ENCODE measurements at places on chromosomes 3 and 15.

GRCh38 chr15:82108489-82109078 lies 62.8 kb upstream of the MEX3B start:
- DNase-seq: peak; percentile 24

- DNase-seq: no peak
Observed at GRCh38 chr15:39596358-39597051, 15.6 kb downstream of the THBS1 start.

- no peak for DNase-seq
Observed at GRCh38 chr3:46544771-46545503, 21.2 kb downstream of the LRRC2 start.

GRCh38 chr3:64321747-64322146 lies 96.5 kb upstream of the PRICKLE2 start:
- no peak for DNase-seq

- DNase-seq: peak; percentile 99
Observed at GRCh38 chr15:97960364-97961066, at the start of gene ARRDC4. Gene ARRDC4 (plus strand): TSS chr15:97960703. CDS start chr15:97960862, 159 bp downstream.

DNA sequence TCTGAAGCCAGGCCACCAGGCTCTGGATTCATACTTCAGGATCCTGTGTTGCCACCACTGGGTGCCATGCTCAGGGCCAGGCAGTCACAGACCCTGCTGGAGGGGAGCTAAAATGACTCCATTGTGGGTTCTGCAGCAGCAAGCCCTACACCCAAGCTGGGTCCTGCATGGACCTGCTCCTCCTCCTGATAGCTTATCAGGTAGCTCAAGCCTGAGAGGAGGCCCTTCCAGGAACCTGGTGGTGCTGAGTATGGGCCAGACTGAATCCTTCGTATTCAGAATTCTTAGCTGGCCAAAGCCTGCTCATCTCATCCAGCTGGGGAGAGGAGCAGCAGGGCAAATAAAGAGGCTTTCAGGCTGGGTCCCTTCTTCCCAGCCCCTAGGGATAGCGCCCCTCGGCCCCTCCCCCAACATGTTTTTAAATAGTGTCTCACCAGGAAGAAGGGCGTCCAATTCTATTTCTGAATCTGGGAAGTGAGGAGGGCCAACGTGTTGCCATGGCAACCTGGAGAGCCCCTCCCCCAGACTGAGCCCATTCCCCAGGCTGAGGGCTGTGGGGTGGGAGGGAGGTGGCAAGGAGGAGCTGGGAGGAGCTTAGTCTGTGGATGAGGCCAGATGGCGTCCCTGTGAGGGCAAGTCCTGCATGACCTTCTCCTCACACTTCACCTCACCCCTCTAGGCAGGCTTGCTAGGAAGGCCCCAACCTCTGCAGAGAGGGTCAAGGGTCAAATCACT lies 11.0 kb upstream of the CAMKV start:
- DNase-seq: no peak

DNA sequence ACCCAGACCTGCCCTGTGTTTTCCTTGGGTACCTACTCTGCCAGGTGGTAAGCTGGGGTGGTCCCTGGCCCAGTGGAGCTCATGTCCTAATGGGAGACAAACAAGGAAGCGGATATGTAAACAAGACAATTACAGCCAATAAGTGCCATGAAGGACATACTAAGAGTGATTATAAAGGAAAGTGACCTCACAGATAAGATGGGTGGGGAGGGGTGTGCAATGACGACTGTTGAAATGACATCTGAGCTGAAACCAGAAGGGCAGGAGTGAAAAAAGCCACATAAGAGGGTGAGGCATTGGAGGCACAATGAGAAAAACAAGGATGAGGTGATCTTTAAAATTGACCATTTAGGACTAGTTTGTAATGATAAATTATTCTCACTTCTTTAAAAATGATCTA lies 336.2 kb upstream of the IL12A start:
- no peak for DNase-seq

DNA sequence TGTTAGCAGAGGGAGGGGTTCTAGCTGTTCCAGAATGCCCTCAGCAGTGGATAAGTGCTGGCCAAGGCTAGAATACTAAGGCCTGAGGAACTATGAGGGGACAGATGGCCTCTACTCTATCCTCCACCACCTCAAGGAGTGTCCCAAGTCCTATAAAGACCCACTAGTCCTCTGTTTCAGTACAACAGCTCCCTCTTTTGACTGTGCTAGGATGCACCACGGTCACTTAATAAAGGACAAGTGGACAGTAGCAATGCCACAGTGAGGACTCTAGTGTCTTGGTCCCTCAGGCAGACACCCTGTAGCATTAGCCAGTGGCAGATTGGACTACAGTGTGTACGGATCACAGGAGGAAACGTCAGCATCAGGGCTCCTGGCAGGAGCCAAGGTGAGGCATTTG lies 171.8 kb upstream of the PROK2 start:
- DNase-seq: no peak

- no peak for DNase-seq
Observed at GRCh38 chr3:32493437-32494414, 8.9 kb downstream of the CMTM6 start.

DNA sequence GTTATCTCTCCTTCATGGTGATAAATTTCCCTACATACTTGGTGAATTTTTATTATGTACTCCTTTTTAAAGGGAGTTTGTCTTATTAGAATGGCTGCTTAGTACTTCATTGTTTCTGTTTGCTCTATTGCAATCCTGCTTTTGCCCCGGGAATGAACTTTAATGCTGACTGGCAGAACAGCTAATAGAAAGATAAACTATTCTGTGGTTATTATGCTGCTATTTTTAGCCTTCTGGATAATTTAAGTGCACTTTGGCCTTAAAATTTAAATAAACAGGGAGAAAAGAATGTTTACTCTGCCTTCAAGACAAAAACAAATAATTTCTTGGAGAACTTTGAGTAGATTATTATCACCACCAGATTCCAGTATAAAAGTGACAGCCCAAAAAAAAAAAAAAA lies 413.8 kb upstream of the CCDC54 start:
- DNase-seq: no peak

GRCh38 chr3:138914870-138915502 lies 32.0 kb downstream of the FOXL2 start:
- DNase-seq: no peak

DNA sequence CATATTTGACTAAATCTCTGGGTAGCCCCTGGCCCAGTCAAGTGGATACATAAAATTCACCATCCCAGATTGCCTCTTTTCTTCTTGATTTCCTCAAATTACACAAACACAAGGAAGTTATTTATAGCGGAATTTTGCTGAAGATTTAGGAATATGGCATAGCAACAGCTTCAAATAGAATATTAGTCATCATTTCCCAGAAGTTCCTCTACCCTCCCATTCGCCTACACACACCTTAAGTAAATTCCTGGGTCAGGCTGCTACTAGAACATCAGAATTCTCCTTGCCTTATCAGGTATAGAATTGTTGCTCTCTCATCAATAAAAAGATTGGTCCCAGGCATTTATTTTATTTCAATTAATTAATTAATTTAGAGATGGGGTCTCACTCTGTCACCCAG lies 31.6 kb downstream of the MESD start:
- DNase-seq: no peak

DNA sequence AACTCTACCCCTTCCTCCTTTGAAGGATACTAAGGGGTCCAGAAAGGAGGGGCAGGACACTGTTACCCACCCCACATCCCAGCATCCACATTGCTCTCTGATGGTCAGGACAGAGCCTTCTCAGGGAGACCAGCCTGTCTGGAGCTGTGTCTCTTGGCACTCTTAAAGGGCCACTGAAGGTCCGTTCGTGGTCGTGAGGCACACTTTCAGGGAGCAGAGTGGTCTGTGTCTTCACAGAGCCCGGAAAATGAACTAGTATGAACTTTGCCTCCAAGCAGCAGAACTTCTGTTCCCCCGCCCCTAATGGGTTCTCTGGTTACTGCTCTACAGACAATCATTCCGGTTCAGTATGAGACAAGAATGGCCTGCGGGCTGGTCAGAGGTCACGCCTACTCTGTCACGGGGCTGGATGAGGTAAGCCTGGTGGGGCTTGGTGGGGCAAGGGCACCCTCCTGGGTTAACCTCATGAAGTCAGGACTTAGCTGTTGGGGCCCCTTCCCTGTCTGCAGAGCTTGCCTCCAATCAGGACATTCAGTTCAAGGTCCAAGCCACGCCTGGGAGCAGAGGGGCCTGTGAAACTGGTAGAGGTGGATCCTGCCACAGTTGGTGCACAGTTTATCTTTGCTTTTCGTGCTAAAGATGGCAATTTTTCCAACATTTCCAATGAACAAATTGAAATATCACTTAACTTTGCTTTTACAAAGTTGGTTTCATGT lies 33.2 kb downstream of the CAPN3 start:
- no peak for DNase-seq

GRCh38 chr15:61639491-61639890 lies 410.4 kb upstream of the RORA start:
- no peak for DNase-seq
